ENCODE measurements at places on chromosomes 4 and X.

DNA sequence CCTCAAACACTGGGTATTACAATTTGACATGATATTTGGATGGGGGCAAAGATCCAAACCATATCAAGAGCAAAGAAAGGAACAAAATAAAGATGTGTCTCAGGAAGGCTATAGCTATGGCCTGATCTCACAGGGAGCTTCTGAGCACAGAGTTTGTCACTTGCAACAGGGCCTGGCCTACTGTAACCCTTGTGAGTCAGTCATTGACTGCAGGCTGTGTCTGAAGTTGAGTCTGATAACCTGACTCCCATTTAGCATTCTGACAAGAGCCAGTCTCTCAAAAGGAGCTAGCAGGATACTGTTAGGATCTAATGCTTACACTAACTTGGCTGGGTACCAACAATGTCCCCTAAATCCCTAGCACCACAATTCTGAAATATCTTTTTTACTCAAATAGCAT lies 612.5 kb upstream of the TECRL start:
- DNase-seq, result no peak

GRCh38 chr4:188279184-188279583 lies 139.9 kb downstream of the TRIML1 start:
- DNase-seq, result no peak

GRCh38 chr4:80103629-80104028 lies 30.6 kb upstream of the ANTXR2 start:
- DNase-seq, result no peak

DNA sequence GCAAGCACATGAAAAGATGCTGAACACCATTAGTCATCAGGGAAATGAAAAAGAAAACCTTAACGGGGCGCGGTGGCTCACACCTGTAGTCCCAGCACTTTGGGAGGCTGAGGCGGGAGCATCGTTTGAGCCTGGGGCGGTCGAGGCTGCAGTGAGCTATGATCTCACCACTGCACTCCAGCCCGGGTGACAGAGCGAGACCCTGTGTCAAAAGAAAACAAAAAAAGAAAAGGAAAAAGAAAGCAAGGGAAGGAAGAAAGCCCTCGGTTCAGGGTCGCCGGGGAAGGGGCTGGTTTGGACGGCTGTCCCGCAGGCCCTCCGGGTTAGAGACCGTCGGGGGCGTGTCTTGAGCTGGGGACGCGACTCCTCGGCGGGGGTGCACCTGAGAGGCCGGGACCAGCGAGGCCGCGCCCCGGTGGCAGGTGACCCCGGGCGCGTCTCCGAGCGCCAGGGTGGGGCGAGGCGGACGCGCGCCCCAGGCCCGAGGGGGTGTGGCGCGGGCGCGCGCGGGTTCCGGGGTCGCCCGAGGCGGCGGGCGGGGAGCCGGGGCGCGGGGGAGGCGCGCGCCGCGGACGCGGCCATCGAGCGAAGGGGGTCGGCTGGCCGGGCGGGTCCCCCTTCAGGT lies 478 bp upstream of the PLXNA3 start:
- no peak for DNase-seq

DNA sequence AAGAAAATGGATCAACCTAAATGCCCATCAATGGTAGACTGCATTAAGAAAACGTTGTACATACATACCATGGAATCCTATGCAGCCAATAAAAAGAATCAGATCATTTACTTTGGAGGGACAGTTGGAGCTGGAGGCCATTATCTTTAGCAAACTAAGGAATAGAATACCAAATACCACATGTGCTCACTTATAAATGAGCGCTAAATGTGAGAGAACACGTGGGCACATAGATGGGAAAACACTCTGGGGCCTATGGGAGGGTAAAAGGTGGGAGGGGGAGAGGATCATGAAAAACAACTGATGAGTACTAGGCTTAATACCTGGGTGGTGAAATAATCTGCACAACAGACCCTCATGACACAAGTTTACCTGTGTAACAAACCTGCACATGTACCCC lies 1729.9 kb upstream of the PCDH10 start:
- no peak for DNase-seq
